Umbilical cord (tissue), 2 donors: ENCODE measurements at places on chromosomes 16 and 17.
A peak's percentile ranks its signal among the peaks of the same experiment; 100 is the strongest.

- no peak for DNase-seq
Measured at GRCh38 chr17:3974138-3974687, 10.0 kb upstream of the ATP2A3 start.

GRCh38 chr17:78875363-78876093, 27.5 kb downstream of the CEP295NL start:
- DNase-seq, result no peak

DNA sequence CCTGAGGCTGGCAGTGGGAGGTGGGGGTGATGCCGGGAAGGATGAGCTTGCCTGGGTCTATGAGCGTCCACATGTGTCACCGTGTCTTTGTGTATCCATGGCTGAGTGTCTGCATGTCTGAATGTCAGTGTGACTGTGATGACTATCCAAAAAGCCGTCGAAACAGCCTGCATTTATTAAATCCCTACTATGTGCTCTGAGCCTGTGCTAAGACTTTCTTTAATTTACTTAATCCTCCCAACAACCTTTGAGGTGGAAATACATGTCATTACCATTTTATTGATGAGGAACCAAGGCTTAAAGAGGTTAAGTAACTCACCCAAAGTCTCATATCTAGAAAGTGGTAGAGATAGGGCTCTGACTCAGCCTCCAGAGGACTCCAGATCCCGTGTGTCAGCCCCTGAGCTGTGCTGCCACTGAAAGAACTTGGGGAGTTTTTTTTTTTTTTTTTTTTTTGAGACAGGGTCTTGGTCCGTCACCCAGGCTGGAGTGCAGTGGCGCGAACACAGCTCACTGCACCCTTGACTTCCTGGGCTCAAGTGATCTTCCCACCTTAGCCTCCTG, 20.0 kb downstream of the ARHGAP23 start:
- no peak for DNase-seq

- DNase-seq, result peak; percentile 13
Measured at GRCh38 chr17:9644910-9645751, at the start of gene USP43. TSS of gene USP43 (plus strand) at chr17:9645517. CDS start at chr17:9645633, 116 bp downstream.

- no peak for DNase-seq
Measured at GRCh38 chr17:7484919-7485377, 782 bp downstream of the POLR2A start.

DNA sequence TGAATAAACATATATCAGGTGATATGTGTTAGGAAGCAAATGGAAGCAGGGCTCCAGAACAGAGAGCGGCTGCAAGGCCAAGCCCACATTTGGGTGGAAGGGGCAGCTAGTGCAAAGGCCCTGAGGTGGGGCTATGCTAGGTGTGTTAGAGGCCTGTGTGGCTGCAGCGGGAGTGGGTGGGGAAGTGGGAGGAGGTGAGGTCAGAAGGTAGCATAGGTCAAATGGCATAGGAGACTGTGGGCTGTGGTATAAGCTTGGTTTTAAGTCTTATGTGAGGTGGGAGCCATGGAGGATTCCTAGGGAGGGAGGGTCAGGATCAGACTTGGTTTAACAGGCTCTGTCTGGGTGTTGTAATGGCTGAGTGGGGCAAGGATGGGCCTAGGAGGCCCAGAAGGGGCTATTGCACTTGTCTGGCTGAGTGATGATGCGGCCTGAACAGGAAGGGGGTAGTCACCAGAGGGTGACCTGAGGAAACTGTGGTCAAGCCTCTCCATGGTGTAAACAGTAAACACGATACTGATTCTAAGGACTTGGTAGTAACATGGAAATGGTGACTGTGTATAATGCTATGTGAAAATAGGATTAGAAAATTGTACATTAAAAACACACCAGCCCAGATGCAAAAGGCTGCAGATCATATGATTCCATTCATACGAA, 31.1 kb downstream of the RAI1 start:
- no peak for DNase-seq

- no peak for DNase-seq
Measured at GRCh38 chr17:31328160-31328535, 6.7 kb upstream of the EVI2A start.

GRCh38 chr17:72336026-72336803, 215.4 kb downstream of the SOX9 start:
- DNase-seq, result no peak
